ENCODE measurements at places on chromosomes 12 and 14.

- DNase-seq = no peak
Measured at GRCh38 chr12:85951823-85952222, 77.7 kb downstream of the NTS start.

GRCh38 chr14:32494609-32495434 is 165.7 kb downstream of the AKAP6 start:
- peak; percentile 82 for DNase-seq

DNA sequence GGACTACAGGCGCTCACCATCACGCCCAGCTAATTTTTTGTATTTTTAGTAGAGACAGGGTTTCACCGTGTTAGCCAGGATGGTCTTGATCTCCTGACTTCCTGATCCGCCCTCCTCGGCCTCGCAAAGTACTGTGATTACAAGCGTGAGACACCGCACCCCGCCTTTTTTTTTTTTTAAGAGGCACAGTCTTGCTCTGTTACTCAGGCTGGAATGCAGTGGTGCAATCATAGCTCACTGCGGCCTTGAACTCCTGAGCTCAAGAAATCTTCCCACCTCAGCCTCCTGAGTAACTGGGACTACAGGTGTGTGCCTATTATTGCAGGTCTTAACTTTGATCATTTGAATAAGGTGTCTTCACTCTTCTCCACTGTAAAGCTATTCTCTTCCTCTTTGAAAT is 5.3 kb upstream of the GLTP start:
- peak; percentile 61 for DNase-seq

DNA sequence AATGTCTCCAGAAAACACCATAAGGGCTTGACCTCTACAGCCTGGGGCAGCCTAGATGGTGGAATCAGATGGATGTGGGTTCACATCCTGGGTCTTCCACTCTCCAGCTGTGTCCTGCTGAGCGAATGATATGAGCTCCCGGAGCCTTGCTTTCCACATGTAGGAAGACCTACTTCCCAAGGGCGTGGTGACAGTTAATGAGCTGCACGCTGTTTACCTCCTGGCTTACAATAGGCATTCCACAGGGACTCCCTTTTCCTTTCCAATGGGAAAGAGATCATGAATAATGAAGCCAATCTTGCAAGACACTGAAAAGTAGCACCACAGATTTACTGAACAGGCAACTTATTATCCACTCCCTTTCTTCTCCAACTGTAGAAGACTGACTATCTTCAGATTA is 46.1 kb downstream of the TMTC1 start:
- DNase-seq = no peak

DNA sequence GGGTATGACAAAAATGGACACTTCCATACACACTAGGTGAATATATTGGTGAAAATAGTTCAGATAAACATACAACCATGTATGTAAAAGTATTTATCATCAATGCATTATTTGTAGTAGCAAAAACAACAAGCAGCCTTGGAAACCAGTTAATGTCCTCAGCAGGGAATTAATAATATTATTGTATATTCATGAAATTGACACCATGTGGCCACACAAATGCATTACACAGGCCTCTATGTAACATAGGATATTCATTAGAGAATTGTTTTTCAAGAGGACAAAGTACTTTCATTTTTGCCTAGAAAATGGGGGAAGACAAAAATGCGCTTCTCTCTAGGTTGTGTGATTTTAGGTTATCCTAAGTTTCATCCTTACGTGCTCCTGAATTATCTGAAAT is 24.3 kb downstream of the SPRING1 start:
- no peak for DNase-seq

GRCh38 chr12:56900583-56900982 is 33.6 kb downstream of the SDR9C7 start:
- DNase-seq = peak; percentile 26

DNA sequence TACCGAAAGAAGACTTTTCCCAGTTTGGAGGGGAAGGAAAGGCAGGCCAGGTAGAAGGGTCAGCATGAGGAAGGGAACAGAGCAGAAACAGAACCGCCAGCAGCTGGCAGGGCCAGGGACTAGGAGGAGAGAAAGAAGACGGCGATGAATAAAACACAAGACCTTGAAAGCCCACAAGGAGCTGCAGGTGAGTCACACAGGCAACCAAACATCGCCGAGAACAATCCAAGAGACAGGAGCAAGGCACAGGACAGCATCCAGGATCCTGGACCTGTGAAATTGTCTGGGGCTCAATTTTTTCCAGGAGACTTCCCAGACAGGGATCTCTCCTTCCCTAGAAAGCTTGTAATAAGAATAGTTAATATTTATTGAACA is 47.3 kb downstream of the NUAK1 start:
- no peak for DNase-seq

- DNase-seq = no peak
Measured at GRCh38 chr12:26273811-26274210, 78.4 kb downstream of the SSPN start.

- no peak for DNase-seq
Measured at GRCh38 chr12:11786638-11787365, 137.3 kb downstream of the ETV6 start.

GRCh38 chr14:79630288-79630960 is 580.9 kb downstream of the DIO2 start:
- DNase-seq = peak; percentile 23

DNA sequence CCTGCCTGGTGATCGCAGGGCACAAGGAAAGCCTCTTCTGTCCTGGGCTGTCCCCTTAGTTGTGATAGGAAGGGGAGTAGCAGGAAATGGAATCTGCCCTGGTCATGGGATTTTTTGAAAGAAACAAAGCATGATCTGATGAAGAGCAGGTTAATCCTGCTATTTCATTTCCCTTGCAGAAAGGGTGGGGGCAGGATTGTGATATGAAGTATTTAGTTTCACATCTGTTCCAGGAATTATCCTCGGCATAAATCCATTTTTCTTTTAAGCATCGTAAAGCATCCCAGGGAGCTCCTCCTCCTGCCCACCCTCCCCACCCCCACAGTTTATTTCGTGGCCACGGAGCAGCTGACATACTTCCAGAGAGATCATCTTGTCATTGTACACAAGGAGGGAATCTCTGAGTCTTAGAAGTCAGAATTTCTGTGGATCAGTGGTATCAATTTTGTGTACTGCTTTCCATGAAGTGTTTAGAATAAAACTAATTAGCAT is 53.1 kb downstream of the TGFB3 start:
- DNase-seq = no peak

- DNase-seq = no peak
Measured at GRCh38 chr12:65968359-65968758, 144.1 kb downstream of the HMGA2 start.

GRCh38 chr12:65845751-65846537 is 21.7 kb downstream of the HMGA2 start:
- DNase-seq = no peak

DNA sequence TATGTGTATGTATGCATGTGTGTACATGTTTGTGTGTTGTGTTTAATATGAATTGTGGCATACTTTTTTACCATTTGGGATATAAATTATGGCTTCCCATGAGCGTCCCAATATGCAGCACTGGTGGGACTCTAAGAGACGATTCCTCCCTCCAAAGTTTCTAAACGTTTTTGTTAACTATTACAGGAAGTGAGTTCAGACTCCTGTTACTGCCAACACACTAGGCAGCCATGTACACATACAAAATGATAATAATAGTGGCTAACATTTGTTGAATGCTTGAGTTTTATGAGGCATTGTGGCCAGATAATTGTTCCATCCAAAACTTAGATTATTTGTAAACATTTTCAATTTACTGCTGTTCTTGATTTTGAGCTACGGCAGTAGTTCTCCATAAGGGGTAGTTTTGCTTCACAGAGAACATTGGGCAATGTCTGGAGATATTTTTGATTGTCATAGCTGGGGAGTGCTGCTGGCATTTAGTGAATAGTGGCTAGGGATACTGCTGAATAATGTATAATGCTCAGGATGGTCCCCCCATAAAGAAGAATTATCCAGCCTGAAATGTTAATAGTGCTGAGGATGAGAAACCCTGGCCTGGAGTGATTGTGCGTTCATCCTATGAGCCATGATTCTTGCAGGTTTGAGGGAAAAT is 45.1 kb downstream of the ARID2 start:
- DNase-seq = peak; percentile 22

- DNase-seq = no peak
Measured at GRCh38 chr12:41510470-41510869, 322.4 kb downstream of the PDZRN4 start.

GRCh38 chr14:26820138-26820537 is 222.3 kb upstream of the NOVA1 start:
- DNase-seq = no peak

DNA sequence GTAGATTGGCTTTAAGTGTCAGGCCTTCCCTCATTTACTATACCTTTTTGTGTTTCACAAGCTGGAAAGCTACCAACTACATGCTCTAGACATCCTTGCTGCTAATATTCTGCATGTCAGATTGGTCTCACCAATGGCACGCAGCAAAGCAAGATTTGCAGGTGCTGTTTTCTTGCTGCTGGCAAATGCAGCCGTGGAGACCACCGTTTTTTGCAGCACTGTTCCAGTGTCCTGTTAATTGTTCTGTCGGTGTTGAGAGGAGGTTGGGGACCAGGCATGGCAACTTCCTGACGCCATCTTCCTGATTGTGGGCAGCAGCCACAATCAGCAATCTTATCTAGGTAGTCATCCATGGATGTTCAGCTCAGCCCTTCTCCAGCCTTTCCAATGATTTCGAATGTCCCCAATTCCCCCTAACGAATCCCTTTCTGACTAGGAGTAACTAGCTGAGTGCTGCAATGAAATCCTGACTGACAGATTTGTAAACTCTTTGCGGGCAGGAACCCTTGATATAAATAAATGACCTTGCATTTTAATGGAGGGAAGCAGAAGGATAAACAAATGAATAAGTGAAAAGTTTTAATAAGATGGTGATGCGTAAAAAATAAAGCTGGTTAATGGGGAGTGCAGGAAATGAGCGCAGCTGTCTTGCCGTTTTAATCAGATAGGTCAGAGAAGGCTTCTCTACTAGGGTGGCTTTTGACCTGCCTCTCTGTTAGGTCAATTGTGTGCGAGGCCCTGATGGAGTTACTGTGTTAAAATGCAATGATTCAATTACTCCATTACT is 574 bp upstream of the CRADD start:
- no peak for DNase-seq

- peak; percentile 72 for DNase-seq
Measured at GRCh38 chr12:60494244-60494643, 898.4 kb downstream of the SLC16A7 start.

- DNase-seq = no peak
Measured at GRCh38 chr12:38711054-38711453, 194.3 kb downstream of the CPNE8 start.

DNA sequence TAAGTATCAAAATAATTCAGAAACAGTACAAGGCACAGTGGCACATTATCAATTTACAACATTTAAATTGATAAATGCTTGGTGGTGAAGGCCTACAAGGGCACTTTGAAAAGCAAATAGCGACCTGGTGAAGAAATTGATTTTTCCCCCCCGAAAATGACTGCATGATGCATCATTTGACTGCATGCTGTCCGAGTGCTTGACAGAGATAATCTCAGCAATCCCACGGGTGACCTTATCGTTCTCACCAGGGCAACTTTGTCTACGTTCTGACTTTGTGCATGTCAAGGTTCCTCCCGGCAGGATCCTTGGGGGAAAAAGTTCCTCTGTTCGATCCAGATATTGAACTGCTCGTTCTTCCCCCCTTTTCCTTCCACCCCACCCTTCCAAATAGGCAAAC is 384.8 kb downstream of the EGLN3 start:
- DNase-seq = no peak

- DNase-seq = no peak
Measured at GRCh38 chr12:104571328-104571727, 114.6 kb downstream of the CHST11 start.

DNA sequence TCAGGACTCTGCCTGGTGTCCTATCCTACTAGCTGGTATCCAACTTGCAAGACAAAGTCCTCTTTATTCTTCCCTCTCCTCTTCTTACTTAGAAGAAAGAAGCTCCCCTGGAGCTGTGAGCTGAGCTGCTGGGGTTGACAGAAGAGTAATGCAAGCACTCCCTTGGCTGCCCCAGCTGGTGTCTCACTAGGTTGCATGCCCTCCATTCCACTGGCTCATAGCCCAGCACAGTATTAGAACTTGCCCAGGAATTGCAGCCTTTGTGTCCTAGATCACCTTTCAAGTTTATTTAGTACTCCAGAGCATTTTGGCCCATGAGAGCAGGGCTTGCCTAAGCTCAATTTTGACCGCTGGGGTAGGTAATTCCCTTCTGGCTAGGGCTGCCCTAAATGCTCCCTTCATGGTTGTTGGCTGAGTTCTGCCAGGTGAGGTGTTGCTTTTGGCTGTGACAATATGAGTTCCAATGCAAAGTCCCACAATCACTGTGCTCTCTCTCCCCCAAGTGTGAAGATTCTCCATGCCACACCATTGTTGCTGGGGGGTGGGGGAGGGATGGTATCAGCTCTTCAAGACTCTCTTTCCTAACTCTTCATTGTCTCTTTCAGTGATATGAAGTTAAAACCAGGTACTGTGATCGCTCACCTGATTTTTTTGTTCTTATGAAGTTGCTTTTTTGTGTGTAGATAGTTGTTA is 317.4 kb upstream of the DDHD1 start:
- DNase-seq = peak; percentile 37

DNA sequence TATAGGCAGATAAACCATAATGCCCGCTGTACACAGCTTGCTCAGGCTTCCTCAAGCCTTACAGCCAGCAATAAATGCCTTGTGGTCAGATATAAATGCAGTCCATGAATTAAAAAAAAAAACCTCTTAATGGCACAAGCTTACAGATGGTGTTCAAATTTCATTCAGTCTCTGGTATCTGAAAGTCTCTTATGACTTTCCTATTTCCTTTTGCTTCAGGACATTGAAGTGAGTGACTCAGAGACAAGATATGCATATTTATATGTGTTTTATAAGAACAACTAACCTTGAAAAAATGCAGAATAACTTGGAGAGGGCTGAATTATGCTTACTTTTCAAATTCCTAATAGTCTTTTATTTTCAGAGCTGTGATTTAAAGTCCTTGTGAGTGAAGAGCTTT is 426.9 kb upstream of the MIS18BP1 start:
- DNase-seq = peak; percentile 96

DNA sequence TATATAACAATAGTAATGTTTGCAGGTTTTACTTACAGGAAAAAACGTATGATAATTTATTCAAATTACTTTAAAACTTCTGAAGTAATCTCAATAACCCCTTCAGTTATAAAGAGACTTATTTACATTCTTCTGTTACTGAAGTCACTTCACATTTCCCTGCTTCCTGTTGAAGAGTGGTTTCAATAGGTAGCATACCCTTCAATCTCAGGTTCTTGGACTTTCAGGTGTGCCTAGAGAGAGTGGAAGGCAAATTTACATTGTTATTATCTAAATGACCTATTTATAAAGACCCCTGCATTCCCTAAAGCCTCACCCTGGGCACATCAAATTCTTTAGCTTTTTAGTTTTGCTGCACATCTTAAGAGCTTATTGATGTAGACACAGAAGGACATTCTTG is 137.6 kb upstream of the AEBP2 start:
- DNase-seq = no peak

DNA sequence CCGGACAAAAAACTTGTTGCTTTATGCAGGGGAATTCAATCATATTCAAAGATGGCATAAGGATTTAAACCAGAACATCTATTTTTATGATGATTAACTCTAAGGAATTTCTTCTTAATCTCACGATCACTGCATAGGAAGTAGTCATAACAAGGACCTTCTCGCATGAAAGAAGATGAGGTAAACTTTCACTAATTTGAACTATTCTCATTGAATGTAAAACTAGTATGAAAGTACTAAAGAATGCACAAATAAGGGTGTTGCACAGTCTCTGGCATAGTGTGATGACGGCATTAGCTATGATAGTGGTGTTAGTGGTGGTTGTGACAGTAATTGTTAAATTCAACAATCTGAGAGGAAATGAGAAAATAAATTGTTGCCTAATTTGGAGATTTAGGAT is 280.0 kb downstream of the SLC6A15 start:
- peak; percentile 82 for DNase-seq

Data from EH (cell line).